Foreskin keratinocyte (primary cell): ENCODE measurements at places on chromosomes 12 and 14. TPM values are rescaled to one million over a fixed set of nuclear protein-coding genes. Genes with fewer than 3 reads are reported as not detected.

- DNase-seq, result no peak
These were observed 2.3 kb downstream of the INF2 start for GRCh38 chr14:104691546-104692260.

GRCh38 chr12:88399811-88400210 lies 180.5 kb downstream of the KITLG start:
- DNase-seq, result no peak

FLVCR2 gene
- 0.03 and 0.11 TPM in 2 replicates for total RNA-seq

CLIP1 gene
- total RNA-seq, result 31.5 and 34.4 TPM in 2 replicates

GDF11 gene
- total RNA-seq, result 7.9 and 9.0 TPM in 2 replicates

- no peak for DNase-seq
These were observed 5.1 kb downstream of the ARL6IP4 start for GRCh38 chr12:122985338-122986257.

PLEKHD1 gene
- not detected in 2 replicates for total RNA-seq

- DNase-seq, result peak; percentile 20
These were observed 8.0 kb upstream of the WDR20 start for GRCh38 chr14:102131741-102132140.

DNA sequence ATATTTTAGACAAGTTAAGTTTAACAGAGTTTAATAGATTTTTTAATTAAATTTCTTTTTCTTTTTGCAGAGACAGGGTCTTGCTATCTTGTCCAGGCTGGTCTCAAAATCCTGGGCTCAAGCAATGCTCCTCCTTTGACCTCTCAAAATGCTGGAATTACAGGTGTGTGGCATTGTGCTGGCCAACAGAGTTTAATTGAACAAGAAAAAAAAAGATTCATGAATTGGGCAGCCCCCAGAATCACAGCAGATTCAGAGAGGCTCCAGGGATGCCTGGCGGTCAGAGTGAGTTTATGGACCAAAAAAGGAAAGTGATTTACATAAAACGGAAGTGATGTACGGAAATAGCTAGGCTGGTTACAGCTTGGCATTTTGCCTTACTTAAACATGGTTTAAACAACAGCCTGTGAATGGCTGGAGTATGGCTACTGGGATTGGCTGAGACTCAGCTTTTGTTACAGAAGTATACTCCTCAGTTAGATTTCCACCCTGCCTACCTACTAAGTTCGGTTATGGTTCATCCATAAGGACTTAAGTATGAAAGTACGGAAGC lies 14.5 kb upstream of the TESPA1 start:
- DNase-seq, result no peak

DNA sequence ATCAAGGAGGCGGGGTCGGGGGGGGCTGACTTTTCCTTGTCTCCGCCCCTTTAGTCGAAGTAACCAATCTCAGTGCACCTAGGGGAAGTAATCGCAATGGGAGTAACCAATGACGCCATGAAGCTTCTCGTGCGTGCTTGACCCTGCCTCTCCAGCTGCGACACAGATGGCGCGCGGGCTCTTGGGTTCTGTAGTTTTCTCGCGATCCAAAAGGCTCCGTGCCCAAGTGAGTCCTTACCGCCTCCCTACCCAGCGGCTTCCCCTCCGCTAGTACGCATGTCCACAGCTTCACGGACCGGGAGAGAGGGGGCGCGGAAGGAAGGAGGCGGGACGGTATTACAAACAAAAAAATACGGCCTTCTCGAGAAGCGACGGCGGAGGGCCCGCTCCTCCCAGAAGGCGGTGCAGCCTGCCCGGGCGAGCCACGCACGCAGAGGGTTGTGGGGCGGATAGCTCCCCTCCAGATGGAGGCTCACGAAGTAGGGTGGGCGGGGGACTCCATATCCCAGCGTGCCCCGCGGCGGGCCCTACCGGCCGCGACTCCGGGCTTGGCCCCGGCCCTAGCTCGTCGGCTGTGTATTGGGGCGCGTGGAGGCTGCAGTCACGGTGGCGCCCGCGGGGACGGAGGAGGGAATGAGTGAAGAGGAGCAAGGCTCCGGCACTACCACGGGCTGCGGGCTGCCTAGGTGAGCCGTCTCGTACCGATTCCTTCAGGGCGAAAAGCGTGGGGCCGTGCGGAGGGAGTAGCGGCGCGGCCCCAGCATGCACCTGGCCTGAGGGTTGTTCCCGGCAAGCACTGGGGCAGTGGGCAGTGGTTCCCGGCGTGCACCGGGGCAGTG lies at the start of gene TARBP2:
Gene TARBP2 (plus strand): TSS at position 508 of the 839 bp plus-strand sequence. CDS start 126 bp downstream, at position 634.
- DNase-seq, result peak; percentile 99

GYS2 gene
- not detected in 2 replicates for total RNA-seq

SYCP3 gene
- total RNA-seq, result 0.07 and 0.17 TPM in 2 replicates

- no peak for DNase-seq
These were observed 82.1 kb upstream of the FSCB start for GRCh38 chr14:44589180-44589579.

DNA sequence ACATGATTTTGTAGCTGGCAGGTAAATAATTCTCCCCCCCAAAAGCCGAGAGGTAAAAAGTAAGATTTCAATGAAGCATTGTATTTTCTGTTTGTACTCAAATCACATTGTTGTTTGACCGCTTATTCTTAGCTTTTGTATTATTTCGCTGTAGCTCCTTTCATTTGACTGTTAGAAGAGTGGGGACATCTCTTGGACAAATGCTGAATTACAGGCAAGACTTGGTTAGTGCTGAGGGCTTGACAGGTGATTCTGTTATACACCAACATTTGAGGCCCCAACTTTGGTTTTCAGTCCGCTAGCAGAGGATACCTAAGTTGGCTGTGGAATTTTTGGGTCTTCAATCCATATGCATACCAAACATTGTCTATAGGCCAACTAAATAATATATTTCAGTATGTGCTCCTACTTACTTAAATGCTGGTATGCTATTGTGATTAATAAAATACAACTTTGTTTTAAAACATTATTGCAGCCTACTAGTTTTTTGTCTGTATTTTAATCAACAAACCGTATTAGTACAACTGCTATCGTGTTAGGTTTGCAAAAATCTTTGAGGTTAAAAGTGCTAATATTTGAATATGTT lies 102.2 kb downstream of the ERC1 start:
- no peak for DNase-seq

DNA sequence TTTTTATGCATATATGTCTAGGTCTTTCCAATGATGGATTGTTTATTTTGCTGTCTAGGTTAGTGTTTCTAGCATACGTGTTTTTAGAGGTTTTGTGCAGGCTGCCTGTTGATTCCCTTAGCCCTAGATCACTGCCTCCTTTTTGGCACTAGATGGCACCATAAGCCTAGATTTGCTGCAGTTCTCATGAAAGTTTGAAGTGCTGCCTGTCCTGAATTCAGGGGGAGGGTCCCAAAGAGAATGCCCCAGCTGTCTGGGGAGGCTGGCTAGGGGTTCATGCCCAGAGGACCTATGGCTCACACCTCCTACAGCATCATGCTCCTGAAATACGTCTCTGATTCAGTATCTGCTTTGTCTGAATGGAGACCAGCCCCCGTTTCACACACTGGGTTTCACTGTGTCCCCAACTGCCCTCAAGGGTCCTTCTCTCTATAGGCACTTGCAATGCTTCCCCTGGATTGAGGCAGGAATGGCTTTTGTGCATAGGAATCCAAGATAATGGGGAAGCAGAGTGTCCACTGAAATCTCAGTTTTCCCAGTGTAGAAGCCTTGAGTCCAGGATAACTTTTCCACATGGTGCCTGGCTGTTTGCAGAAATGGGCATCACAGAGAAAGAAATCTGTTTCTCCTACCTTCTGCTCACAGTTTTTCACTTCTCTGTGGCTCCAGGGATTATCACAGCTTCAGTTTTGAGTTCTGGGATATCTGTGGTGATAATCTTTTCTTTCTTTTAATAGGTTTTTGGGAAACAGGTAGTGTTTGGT lies 14.2 kb upstream of the TXNRD1 start:
- no peak for DNase-seq

AQP5 gene
- not detected in 2 replicates for total RNA-seq

- DNase-seq, result no peak
These were observed 16.1 kb upstream of the AICDA start for GRCh38 chr12:8628731-8629130.

GRCh38 chr14:58725226-58725625 lies 87.5 kb downstream of the DACT1 start:
- no peak for DNase-seq

DNA sequence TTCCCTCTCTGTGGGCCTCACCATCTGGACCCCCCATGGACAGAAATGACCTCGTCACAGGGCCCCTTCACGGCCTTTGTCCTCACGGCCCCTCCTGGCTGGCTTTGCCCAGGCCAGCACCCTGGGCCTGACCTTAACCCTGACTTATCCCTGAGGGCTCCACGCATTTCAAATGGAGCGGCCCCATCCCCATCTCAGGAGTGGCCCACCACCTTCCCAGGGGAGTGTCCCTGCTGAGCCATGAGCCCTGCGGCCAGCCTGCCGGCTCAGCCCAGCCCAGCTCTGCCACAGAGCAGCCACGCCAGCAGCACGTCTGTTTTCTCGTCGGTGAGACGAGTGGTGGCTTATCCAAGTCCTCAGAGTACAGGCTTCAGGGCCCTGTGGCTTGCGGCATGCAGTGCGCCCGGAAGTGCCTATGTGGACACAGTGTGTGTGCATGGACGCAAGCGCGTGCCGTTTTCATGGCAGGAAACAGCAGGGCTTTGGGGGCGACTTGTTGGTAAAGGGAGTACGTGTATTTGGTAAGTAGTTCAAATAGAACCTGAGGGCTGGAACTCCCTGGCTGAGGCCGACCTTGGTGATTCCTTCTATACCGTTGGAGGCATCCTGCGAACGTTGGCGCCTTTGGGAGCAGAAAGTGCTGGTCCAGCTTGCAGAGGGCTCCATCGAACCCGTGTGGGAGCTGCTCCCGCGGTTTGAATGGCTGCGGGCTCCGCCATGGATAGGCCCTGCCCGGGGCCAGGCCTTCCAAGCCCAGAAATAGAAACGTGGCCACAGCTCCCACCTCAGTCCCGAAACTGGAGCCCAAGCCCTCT lies 52.1 kb downstream of the LRCOL1 start:
- DNase-seq, result no peak

- DNase-seq, result peak; percentile 75
These were observed 53.8 kb downstream of the VCPKMT start for GRCh38 chr14:50062438-50063085.

- no peak for DNase-seq
These were observed 89.0 kb downstream of the SETD3 start for GRCh38 chr14:99391671-99392070.

GRCh38 chr12:100793182-100793581 lies 1.4 kb upstream of the ANO4 start:
- peak; percentile 39 for DNase-seq

RGS6 gene
- not detected in 2 replicates for total RNA-seq

RFX4 gene
- total RNA-seq, result not detected in 2 replicates

DNA sequence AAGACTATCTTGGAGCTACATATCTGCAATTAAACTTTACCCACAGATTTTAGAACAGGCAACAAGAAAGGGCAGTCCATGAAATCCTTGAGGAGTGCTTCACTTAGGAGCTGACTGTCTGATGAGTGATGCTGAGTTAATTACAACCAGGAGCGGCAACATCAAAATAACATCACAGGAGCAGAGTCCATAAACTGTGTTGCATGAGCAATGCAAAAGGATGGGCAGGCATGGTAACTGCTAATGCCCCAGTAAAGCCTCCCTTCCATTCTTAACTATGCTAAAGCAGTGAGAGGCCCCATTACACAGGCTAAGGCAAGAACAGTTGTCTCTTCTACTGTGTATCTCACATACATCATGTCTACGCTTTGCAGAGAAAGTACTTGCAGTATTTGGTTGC lies 156.6 kb downstream of the PAX9 start:
- DNase-seq, result no peak

- DNase-seq, result no peak
These were observed 21.8 kb downstream of the CCNK start for GRCh38 chr14:99502989-99503421.

- peak; percentile 78 for DNase-seq
These were observed 93.9 kb downstream of the DAAM1 start for GRCh38 chr14:59282378-59282765.

DNA sequence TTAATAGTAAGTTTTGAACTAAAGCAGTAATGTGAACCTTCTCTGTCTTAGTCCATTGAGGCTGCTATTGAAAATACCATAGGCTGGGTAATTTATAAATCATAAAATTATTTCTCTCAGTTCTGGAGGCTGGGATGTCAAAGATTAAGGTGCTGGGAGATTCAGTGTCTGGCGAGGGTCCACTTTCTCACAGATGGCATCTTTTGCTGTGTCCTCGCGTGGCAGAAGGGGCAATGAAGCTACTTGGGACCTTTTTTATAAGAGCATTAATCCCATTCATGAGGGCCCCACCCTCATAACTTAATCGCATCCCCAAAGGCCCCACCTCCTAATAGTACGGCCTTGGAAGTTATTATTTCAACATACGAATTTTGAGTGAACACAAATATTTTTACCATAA lies 28.4 kb downstream of the LIN7A start:
- DNase-seq, result no peak

- no peak for DNase-seq
These were observed 452.7 kb upstream of the PDE3A start for GRCh38 chr12:19915392-19916195.

DNA sequence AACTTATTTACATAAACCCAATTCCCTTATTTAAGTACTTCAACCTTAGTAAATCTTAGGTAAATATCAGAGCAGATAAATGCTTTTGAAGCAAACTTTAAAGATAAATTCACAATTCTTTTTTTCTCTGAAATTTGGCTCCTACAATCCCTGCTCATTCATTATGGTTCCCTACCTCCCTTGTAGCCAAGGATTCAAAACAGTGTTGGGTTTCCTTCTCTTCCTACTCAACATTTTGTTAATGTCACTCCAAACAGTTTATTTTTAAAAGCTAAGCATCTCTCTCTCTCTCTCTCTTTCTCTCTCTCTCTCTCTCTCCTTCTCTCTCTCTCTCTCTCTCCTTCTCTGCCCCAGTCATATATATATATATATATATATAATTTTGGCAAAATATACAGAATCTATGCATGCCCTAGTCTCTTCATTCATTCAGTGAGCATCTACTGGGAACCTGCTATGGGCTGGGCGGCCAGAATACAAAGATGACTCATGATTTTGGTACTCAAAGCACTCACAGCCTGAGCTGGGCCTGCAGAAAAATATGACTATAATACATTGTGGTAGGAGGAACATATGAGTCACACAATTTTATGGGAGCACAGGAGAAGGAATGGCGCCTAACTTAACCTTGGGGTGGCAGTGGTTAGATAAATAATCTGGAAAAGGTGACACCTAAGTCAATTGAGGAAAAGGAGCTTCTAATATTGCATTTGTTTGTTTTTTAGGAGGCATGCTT lies 123.7 kb upstream of the DHRS4 start:
- peak; percentile 90 for DNase-seq

AMDHD1 gene
- 0.14 and 0.37 TPM in 2 replicates for total RNA-seq

- no peak for DNase-seq
These were observed 230.2 kb upstream of the NAV3 start for GRCh38 chr12:77600468-77600843.

NAA30 gene
- total RNA-seq, result 16.6 and 17.3 TPM in 2 replicates

DNA sequence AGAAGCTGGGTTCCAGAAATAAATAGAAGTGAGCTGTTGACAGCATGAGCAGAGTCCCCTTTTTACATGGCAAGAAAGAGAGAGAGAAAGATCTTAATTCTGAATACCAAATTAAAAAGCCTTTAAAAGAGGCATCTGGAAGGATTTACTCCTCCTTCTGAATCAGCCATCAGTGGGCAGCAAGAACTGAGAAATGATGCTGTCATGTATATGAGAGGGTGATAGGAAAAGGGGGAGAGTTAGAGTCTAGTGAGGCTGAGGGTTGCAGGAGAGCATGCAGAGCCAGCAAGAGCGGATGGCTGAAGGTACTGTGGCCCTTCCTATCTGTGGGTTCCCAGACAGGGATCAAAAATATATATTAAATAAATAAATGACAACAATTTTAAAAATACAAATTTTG lies 34.5 kb upstream of the GNG2 start:
- DNase-seq, result no peak
